Adrenal gland (tissue), 19 donors: ENCODE measurements at places on chromosomes 2 and 18. TPM values are rescaled to one million over a fixed set of nuclear protein-coding genes. Genes with fewer than 3 reads are reported as not detected.

Gene ANKRD30B
- total RNA-seq: not detected

Gene IL36RN
- not detected for total RNA-seq

Gene UCN
- 4.0 TPM for total RNA-seq

DNA sequence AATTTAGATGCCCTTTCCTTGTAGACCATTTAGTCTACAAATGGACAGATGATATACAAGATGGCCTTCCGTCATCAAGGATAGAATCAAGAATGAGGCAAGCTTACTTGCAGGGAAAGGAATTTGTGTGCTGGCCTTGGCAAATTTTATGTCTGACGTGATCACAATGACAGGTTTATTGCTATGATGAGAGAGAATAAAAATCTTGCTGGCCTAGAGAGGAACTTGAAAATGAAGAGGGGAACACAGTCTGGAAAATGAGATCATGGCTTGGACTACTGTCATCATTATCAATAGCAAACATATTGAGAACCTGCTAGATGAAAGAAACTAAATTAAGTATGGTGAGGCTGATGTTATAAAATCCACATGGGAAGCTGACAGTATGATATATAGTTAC lies 66.0 kb downstream of the CSRNP3 start:
- no peaks in the 10 kb centered on the region for H3K27me3 ChIP-seq
- no peak overlapping the region for H3K4me3 ChIP-seq
- no peak overlapping the region for H3K27ac ChIP-seq
- no peaks in the 10 kb centered on the region for H3K36me3 ChIP-seq
- DNase-seq: no peak

- H3K36me3 ChIP-seq: no peaks in the 10 kb centered on the region
- H3K27ac ChIP-seq: no peak overlapping the region
- no peaks in the 10 kb centered on the region for H3K27me3 ChIP-seq
These were observed 133.2 kb downstream of the NCK2 start for GRCh38 chr2:105877945-105878344.

Gene SATB2
- total RNA-seq: 14.1 TPM

DNA sequence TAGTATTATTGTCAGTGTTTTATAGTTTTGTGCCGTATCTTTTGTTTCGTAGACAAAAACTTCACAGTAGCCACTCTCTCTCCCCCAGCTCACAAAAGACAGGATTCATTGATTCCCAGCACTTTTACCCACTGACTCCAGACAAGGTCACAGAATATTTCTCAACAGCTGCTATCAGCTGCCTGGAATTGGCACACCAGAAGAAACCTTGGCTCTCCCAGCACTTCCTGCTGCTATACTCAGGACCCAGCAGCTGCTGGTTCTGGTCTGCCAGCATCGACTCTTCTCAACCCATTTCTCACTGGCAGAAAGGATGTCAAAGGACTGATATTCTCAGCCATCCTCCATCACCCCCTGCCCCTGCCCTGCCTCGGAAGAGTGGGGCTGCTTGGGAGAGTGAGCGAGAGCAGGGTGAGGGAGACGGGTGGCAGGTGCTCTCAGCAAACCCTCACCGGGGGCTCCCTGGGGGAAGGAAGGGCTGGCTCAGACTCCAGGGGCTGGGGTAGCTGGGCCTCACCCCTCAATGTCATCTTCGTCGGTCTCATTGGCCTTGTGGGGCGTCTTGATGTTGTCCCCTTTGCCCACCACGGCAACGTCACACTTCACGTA lies 6.1 kb upstream of the OTOF start:
- no peaks in the 10 kb centered on the region for H3K27me3 ChIP-seq
- peak overlapping the region; percentile 45 for H3K27ac ChIP-seq
- peak; percentile 84 for DNase-seq
- H3K4me1 ChIP-seq: peaks cover 39% of the 10 kb centered on the region
- no peak overlapping the region for H3K4me3 ChIP-seq

DNA sequence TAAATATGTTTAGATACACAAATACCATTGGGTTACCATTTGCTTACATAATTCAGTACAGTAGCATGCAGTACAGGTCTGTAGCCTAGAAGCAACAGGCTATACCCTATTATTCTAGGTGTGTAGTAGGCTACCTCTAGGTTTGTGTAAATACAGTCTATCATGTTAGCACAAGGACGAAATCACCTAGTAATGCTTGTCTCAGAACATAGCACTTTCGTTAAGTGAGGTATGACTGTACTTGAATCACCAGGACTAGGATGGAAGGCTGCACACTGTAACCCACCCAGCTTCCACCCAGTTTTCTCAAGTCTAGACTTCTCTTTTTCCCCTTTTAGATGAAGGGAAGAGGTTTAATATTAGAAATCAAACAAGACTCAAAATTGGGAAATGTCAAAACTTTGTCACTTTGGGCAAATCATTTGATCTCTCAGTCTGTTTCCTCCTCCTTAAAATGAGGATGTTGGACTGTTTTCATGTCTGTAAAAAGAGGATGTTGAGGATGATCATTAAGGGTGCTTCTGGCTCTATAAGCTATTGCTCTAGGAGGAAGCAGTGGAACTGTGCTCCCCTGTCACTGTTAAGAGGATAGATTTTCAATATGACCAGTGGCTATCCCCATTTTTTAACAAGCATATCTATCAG lies 3.7 kb upstream of the SOCS6 start:
- no peak for DNase-seq
- no peak overlapping the region for H3K27ac ChIP-seq
- H3K4me3 ChIP-seq: no peak overlapping the region
- peaks cover 3% of the 10 kb centered on the region for H3K4me1 ChIP-seq

- H3K27me3 ChIP-seq: no peaks in the 10 kb centered on the region
- no peak overlapping the region for H3K27ac ChIP-seq
- no peak overlapping the region for H3K4me3 ChIP-seq
- no peaks in the 10 kb centered on the region for H3K4me1 ChIP-seq
- no peaks in the 10 kb centered on the region for H3K36me3 ChIP-seq
These were observed 109.6 kb upstream of the ST6GAL2 start for GRCh38 chr2:106995556-106995955.

DNA sequence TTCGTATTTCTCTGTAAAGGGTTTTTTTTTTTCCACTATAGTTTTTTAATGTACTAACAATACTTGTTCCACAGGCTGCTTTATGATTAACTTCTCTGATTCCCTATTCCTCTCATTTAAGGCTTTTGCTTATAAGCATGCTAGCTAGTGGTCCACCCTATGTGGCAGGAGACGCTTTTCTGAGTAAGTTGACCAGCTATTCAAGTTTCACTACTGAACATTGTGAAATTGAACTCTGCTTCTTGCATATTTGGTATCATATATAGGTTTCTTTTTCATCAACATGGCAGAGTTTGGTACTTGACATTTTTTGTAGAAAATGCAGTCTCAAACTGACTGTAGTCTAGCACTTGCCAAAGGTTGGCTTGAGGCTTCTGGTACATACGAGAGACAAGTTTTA lies 74.2 kb downstream of the OTX1 start:
- no peak overlapping the region for H3K27ac ChIP-seq
- H3K36me3 ChIP-seq: no peaks in the 10 kb centered on the region
- H3K4me3 ChIP-seq: no peak overlapping the region
- no peaks in the 10 kb centered on the region for H3K4me1 ChIP-seq
- no peaks in the 10 kb centered on the region for H3K27me3 ChIP-seq

GRCh38 chr2:120448436-120448835 lies 102.5 kb downstream of the INHBB start:
- DNase-seq: no peak
- H3K4me3 ChIP-seq: no peak overlapping the region
- H3K27me3 ChIP-seq: no peaks in the 10 kb centered on the region
- H3K36me3 ChIP-seq: no peaks in the 10 kb centered on the region
- no peaks in the 10 kb centered on the region for H3K4me1 ChIP-seq

DNA sequence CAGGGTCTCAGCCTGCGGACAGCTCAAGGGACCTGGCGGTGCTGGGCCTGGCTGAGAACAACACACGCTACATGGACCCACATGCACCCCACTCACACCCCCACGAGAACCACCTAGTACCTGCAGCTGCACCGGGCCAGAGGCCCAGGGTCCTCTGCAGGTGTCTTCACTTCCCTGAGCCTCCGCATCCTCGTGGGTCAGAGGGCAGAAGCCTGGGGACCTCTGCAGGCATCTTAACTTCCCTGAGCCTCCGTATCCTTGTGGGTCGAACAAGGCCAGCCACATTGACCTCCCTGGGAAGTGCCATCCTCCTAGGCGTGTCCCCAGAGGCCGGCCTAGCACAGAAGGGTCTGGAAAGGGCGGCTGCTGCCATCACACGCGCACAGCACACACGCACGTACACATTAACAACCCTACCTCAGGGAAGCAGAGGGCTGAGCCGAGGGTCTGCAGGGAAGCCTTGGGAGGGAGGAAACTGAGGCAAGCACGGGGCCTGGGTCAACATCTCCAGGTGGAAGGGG lies 62.5 kb upstream of the HPCAL1 start:
- H3K36me3 ChIP-seq: no peaks in the 10 kb centered on the region
- no peaks in the 10 kb centered on the region for H3K4me1 ChIP-seq
- DNase-seq: no peak

- no peaks in the 10 kb centered on the region for H3K36me3 ChIP-seq
- DNase-seq: peak; percentile 53
- no peak overlapping the region for H3K4me3 ChIP-seq
- H3K4me1 ChIP-seq: peaks cover 18% of the 10 kb centered on the region
These were observed 96.1 kb downstream of the PID1 start for GRCh38 chr2:229174794-229175496.

DNA sequence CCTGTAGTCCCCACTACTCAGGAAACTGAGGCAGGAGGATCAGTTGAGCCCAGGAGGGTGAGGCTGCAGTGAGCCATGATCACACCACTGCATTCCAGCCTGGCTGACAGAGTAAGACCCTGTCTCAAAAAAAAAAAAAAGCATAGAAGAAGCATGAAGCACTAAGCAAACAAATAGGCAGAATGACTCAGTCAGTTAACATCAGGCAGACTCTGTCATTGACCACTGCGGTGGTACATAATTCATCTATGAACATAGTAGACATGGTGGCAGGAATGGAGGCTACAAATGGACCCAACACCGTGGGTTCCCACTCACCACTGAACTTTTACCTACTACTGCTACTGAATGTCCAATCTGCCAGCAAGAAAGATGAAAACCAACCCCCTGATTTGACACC lies 7.6 kb upstream of the ASXL2 start:
- H3K4me3 ChIP-seq: no peak overlapping the region
- no peak overlapping the region for H3K27ac ChIP-seq
- DNase-seq: no peak
- H3K36me3 ChIP-seq: no peaks in the 10 kb centered on the region

Gene CIB4
- total RNA-seq: 2.5 TPM

DNA sequence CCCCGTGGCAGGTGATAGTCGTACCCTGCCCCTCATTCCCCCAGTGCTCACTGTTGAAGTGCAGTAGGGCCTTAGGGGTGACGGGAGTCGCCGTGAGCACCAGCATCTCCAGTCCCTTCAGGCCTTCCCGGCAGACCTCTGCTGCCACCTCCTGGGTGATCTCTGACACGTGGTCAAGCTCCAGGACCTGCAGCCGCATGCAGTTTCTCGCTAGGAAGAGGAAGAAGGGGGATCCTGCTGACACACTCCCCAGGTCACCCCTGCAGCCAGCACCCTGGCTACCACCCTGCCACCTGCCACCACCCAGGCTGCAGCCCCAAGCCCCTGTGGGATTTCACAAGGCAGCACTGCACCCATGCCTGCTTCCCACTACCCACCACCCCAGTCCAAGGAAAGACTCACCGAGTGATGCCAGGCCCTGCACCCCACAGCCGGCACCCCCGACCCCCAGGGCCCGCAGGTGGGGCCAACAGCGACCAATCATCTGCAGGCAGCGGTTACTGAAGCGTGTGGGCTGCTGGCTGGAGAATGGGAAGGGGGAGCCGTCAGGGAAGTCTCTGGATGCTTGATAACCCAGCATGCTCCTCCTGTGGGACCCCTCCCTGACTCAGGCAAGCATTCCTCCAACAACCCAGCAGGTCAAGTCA lies 23.8 kb downstream of the FBXO41 start:
- no peaks in the 10 kb centered on the region for H3K4me1 ChIP-seq
- no peak overlapping the region for H3K4me3 ChIP-seq
- peak; percentile 83 for DNase-seq
- no peak overlapping the region for H3K27ac ChIP-seq
- H3K27me3 ChIP-seq: no peaks in the 10 kb centered on the region

Gene L3MBTL4
- 5.0 TPM for total RNA-seq

- no peaks in the 10 kb centered on the region for H3K27me3 ChIP-seq
- DNase-seq: no peak
- H3K4me3 ChIP-seq: no peak overlapping the region
- no peaks in the 10 kb centered on the region for H3K4me1 ChIP-seq
These were observed 43.1 kb downstream of the KYNU start for GRCh38 chr2:142920571-142920970.

GRCh38 chr2:142914507-142915313 lies 37.2 kb downstream of the KYNU start:
- H3K27ac ChIP-seq: no peak overlapping the region
- H3K4me3 ChIP-seq: no peak overlapping the region
- H3K36me3 ChIP-seq: no peaks in the 10 kb centered on the region
- H3K4me1 ChIP-seq: no peaks in the 10 kb centered on the region

- H3K27me3 ChIP-seq: no peaks in the 10 kb centered on the region
- no peaks in the 10 kb centered on the region for H3K4me1 ChIP-seq
- H3K27ac ChIP-seq: no peak overlapping the region
- no peak for DNase-seq
- H3K36me3 ChIP-seq: no peaks in the 10 kb centered on the region
These were observed 77.3 kb downstream of the LPIN2 start for GRCh38 chr18:2935438-2936192.

DNA sequence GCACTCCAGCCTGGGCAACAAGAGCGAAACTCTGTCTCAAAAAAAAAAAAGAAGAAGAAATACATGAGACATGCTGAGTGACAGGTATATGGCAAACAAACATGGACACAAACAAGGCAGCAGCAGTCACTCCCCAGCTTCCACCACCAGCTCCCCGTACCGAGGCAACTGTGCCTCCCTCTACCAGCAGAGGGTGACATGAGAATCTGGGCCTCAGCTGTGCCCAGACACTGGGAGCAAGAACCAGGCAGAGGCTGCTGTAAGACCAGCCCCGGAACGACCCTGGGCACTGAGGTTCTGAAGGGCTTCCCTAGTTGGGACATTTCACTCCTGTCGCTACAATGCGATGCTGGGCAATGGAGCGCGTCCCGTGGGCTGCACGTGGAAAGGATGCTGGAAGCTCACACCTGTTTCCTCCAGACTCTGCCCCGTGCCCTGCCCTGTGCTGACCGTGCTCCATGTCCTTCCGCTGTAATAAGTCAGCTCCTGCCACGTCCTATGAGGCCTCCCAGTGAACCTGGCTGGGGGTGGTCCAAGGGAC lies 37.1 kb downstream of the BOK start:
- H3K27me3 ChIP-seq: no peaks in the 10 kb centered on the region
- H3K27ac ChIP-seq: no peak overlapping the region
- no peaks in the 10 kb centered on the region for H3K4me1 ChIP-seq
- H3K4me3 ChIP-seq: no peak overlapping the region
- H3K36me3 ChIP-seq: peaks cover 26% of the 10 kb centered on the region
- DNase-seq: no peak

GRCh38 chr2:239970004-239970623 lies 55.0 kb downstream of the NDUFA10 start:
- no peaks in the 10 kb centered on the region for H3K4me1 ChIP-seq
- no peak overlapping the region for H3K27ac ChIP-seq
- H3K27me3 ChIP-seq: no peaks in the 10 kb centered on the region
- H3K4me3 ChIP-seq: no peak overlapping the region
- no peak for DNase-seq

Gene ATP6V1C2
- total RNA-seq: 0.57 TPM
